ENCODE measurements at places on chromosomes 5 and 9. TPM values are rescaled to one million over a fixed set of nuclear protein-coding genes. Genes with fewer than 3 reads are reported as not detected.

DNA sequence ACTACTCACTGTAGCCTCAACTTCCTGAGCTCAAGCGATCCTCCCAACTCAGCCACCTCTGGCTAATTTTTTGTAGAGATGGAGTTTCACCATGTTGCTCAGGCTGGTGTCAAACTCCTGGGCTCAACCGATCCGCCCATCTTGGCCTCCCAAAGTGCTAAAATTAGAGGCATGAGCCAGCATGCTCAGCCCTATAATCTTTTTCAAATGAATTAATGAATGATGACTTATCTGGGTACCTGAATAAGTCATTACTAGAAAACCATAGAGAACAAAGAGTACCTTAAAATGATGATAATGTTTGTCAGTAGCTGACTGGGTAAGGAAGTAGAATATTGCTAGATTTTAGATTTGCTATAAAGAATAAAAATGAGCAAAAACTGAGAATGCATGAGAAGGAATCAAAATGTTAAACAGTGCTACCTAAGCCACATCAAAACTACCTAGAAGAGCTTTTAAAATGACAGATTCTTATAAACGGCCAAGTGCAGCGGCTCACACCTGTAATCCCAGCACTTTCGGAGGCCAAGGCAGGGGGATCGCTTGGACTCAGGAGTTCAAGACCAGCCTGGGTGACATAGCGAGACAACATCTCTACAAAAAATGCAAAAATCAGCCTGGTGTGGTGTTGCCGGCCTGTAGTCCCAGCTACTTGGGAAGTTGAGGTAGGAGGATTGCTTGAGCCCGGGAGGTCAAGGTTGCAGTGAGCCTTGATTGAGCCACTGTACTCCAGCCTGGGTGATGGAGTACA lies 13.6 kb downstream of the FNBP1 start:
- no peak for DNase-seq

GRCh38 chr5:66848749-66849641 lies 252.8 kb downstream of the MAST4 start:
- DNase-seq: no peak

DNA sequence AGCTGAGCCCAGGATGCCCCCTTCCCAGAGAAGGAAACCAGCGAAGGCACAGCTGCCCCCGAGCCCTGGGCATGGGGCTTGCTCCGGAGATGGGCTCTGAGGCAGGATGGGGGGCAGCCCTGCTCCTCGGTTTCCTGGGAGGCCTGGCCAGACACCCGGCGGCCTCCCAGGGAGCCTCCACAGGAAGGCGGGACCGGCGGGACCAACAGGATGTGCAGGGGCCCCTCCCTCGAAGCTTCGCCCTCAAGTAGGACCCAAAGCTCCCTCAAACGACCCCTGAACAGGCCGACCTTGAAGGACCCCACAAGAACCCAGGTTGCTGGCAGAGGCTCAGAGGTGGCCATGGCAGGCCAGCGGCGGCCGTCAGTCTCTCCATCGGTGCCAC lies 11.7 kb downstream of the EXD3 start:
- no peak for DNase-seq

GRCh38 chr5:96197347-96197746 lies 235.7 kb upstream of the ELL2 start:
- DNase-seq: peak; percentile 43

DNA sequence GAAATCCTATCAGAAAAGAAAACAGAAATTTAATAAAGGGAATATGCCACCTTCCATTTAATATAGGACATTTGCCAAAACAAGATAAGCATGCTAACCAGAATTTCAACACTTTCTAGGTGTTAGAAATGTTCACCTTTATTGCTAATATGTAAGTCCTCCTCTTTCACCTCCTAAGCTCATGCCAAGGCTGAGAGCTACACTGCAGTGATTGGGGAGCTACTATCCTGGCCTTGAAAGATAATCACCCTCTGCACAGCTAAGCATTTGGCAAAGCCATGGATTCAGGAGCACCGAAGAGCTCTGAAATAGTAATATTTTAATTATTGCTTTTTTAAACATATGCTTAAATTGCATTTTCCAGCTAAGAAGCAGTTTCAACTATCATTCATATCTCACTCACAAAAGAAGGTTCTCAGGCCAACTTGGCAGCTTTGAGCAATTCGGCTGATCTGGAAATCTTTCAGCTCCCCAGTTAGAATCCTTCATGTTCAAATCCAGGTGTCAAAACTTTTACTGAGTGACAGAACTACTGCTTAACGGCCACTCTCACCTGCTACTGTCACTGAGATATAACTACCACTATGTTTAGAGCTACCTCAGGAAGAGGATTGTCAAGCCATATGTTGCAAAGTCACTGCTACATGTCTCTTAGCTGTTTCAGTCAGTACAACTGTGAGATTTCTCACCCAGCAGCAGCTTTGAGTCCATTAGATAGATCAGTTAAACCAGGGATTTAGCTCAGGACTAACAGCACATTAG lies 302.0 kb downstream of the NFIB start:
- no peak for DNase-seq

GRCh38 chr9:8564960-8565359 lies 765.4 kb upstream of the DMAC1 start:
- no peak for DNase-seq

DNA sequence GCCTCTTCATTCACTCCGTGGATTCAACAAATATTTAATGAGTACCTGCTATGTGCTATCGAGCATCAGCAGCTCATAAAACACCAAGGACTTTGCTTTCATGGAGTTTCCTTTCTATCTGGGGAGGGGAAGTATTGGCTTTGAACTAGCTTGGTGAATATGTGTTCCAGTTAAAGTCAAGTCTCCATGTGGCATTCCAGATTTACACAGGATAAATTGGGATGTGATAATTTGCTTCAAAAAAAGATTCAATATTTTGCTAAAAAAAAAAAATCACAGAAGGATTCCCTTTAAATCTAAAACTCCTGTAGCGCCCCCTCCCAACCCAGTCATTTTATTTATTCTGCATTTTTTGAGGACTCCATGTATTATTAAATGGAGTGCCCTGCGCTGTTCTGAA lies 346.3 kb upstream of the SLC30A5 start:
- no peak for DNase-seq

- DNase-seq: no peak
These were observed 89.4 kb downstream of the SLC44A1 start for GRCh38 chr9:105333811-105334210.

- no peak for DNase-seq
These were observed 2.5 kb upstream of the DCANP1 start for GRCh38 chr5:135449644-135450043.

DNA sequence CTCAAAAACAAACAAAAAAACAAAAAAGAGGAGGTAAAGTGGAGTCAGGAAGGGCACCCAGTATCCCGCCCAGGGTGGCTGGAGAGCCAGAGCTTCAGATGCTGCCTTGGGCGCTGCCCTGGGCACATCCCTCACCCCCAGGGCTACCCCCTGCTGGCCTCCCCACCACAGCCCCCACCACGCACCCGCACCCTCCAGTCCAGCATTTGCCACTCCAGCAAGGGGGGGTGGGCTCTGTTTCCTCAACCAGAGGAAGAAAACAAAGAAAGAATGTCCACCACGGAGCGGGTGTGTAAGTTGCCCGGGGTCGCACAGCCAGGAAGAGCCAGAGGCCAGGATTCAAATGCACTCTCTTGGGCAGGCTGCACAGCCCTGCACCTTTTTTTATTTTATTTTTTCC lies 86.1 kb downstream of the NTNG2 start:
- DNase-seq: no peak

- DNase-seq: no peak
These were observed 639.4 kb downstream of the SEMA5A start for GRCh38 chr5:8906303-8906967.

DNA sequence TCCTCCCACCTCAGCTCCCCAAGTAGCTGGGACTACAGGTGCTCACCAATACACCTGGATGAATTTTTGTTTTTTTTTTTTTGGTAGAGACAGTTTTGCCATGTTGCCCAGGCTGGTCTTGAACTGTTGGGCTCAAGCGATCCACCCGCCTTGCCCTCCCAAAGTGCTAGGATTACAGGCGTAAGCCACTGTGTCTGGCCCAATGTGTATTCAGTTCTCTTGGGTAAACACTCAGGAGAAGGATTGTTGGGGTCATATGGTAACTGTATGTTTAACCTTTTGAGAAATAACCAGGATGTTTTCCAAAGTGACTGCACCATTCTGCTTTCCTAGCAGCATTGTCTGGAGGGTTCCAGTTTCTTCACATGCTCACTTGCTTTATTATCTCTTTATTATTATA lies 67.4 kb downstream of the TNPO1 start:
- no peak for DNase-seq

DNA sequence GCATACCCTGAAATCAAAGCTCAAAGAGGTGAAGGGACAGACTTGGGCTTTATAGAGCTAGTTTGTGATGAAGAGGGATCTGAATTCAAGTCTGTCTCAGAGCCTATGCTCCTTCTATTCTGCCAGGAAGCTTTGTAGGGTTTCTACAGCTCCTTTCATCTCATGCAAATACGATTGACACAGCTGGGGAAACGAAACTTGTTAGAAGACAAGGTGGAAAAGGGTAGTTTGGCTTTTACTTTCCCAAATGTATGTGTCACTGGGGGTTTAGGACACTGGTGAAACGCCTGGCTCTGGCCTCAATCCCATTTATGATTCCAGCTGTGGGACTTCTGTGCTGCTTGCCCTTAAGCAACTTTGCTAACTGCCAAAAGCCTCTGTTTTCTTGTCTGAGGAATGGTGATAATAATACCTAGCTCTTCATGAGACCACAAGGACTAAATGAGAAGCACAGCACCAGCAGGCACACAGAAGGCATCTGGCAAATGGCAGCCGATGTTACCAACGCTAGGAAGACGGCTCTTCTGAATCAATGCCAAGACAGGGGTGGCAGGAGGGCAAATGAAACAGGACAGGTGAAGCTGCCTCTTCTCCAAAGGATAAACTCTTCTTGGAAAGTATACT lies 70.3 kb upstream of the EQTN start:
- no peak for DNase-seq

DNA sequence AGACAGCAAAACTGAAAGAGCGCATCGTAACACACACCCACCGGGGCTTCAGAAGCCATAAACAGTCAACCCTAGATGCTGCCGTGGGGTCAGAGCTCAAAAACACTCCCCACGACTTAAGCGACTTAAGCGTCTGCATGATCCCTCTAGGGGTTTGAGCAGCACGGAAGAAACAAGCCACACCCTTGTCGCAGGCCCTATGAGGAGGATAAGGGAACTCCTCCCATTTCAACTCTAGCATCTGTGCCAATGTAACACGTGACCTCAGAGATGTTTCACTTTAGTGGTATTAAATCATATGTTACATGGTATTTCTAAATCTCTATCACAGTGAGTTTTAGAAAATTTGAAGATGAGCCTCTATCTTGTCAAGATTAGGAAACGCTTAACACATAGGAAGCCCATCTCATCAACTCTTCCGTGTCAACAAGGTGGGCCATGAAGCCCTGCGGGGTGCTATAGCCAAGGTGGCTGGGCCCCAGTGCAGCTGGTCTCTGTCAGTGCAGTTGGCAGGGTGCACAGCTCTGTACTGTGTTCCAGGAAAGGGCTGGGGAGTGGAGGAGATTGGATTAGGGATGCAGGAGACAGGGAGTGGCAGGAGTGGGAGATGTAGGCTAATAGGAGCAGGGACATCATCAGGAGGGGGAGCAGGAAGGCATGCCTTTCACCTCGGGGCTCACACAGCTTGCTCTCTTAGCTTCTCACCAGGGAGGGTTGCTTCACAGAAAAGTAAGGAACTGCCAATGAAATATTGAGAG lies 33.1 kb downstream of the ZCCHC9 start:
- DNase-seq: no peak

- DNase-seq: no peak
These were observed 249.4 kb upstream of the TRIM32 start for GRCh38 chr9:116437411-116438370.

DNA sequence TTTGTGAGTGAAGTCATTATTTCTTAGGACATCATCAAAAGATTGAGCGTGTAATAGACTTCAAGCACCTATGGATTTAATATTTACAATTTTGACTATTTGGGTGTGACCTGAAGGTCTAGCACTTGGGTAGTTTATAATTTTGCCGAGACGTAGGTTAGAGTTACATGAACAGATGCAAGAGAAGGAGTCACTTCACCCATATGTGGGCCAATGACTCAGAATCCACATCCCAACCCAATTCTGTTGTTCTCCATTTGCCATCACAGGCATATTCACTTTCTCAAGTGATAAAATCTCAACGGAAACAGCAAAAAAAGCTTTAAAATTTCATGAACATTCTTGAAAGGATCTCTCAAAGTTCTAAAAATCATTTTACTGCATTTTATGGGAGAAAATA lies 12.1 kb upstream of the ERAP1 start:
- no peak for DNase-seq

GRCh38 chr5:147567917-147568598 lies 58.2 kb upstream of the DPYSL3 start:
- DNase-seq: no peak

- no peak for DNase-seq
These were observed 78.4 kb upstream of the ATP10B start for GRCh38 chr5:160930406-160930805.

DNA sequence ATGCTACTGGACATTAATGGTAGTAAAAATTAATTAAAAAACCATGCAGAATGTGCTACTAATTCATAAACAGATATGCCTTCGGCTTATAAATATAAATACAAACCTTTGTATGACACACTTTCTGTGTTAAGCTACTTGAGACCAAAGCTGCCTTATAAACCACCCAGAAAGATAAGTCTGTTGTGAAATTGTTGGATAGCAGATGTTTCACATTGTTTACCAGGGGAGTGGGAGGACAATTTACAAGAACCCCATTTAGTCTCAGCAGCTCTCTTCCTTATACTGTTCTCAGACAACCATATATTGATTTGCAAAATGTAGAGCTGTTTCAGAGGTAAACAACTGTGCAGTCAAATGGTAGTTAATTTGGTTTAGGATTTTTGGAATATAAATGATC lies 524.4 kb downstream of the PRR16 start:
- no peak for DNase-seq

GRCh38 chr5:43567967-43568366 lies 11.1 kb upstream of the PAIP1 start:
- no peak for DNase-seq

DNA sequence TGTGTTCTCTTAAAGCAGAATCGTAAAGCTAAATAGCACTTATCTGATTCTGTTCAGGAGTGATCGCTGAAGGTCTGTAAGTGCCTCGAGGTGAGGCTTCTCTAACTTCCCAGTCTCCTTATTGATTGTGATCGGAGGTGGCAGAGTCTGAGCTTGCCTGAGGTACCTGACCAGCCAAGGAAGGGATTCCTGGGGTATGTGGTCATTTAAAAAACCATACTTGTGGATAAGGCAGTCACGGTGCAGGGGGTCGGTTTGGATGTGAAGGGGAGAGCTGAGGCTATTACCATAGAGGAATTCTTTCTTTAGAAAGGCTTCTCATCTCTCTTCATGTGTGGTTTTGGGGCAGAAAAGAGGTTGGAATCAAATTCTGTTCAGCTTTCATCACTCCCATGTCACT lies 193.7 kb downstream of the TLE4 start:
- no peak for DNase-seq

Gene FOXD4L4
- not detected for polyA plus RNA-seq

Gene QSOX2
- polyA plus RNA-seq: 0.17 TPM

Gene FOXD4L6
- not detected for polyA plus RNA-seq

Gene DTWD2
- polyA plus RNA-seq: 2.7 TPM

Gene ASPN
- not detected for polyA plus RNA-seq

Gene NOXA1
- polyA plus RNA-seq: 12.8 TPM

Gene DAPK1
- polyA plus RNA-seq: 24.1 TPM

Gene OLFML2A
- polyA plus RNA-seq: not detected

Gene RIC1
- polyA plus RNA-seq: 13.4 TPM

Gene TAF11L3
- polyA plus RNA-seq: not detected

Gene TMEFF1
- polyA plus RNA-seq: not detected

Gene C5orf46
- not detected for polyA plus RNA-seq

All from CD14-positive monocyte (primary cell).